Gastrocnemius medialis (tissue), 4 donors: ENCODE measurements at places on chromosomes 7 and 10.

- no peak for DNase-seq
These were observed 22.5 kb upstream of the HPS1 start for GRCh38 chr10:98469001-98469931.

- peak; percentile 60 for DNase-seq
These were observed 22.6 kb downstream of the EPDR1 start for GRCh38 chr7:37942934-37943610.

GRCh38 chr10:62264702-62265436 is 3.8 kb downstream of the RTKN2 start:
- DNase-seq = no peak

GRCh38 chr10:88499569-88500470 is 83.3 kb downstream of the RNLS start:
- no peak for DNase-seq

DNA sequence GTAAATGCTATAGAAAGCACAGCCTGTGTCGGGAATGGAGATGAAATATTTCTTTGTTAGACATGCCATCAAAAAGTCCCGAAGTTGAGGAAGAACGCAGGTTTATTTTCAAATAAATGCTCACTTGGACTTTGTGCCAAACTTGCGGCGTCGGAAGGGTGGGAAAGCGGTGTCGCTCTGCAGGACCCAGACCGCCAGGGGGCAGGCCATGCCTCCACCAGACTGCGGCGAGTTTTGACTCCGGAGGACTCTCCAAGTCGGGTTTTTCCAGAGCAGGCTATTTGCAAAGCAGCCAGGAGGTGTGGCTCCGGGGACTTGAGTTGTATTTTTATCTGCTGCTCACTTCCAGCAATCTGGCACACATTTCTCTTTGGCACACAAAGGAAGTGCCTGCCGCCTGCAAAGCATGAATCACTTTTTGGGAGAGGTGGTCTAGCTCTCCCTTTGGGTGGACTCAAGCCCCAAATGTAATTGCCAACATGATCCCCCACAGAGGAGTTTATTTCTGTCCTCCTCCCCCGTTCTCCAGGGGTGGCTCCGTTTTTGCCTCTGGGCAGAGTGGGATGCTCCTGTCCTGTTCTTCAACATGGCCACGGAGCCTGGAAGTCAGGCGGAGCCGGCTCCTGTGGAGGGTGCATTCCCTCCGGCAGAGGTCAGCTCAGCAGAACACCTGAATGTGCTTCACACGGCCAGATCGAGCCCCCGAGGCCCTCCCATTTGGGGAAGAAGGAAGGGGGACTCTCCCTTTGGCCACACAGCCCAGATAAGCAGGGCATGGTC is 82.3 kb upstream of the GPR26 start:
- peak; percentile 69 for DNase-seq

- no peak for DNase-seq
These were observed 297.4 kb upstream of the NEBL start for GRCh38 chr10:21194510-21194993.

DNA sequence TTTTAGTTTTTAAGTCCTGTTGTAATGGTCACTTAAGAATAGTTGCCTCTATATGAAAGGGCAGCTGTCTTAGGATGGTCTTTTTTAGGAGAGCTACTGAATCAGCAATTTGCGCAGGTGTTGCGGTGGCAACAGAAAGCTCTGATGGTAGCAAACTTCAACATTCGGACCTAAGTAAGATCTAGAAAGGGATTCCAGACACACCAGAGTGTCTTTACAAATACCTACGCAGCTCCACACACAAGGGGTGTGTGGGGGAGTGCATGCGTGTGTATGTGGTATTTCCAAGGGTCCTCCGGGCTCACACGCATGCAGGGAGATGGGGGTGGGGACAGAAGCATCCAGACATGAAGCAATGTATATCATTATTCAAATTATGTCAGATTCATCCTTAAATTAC is 438.6 kb upstream of the MGMT start:
- no peak for DNase-seq

GRCh38 chr10:34121125-34121753 is 693.9 kb downstream of the PARD3 start:
- DNase-seq = no peak

DNA sequence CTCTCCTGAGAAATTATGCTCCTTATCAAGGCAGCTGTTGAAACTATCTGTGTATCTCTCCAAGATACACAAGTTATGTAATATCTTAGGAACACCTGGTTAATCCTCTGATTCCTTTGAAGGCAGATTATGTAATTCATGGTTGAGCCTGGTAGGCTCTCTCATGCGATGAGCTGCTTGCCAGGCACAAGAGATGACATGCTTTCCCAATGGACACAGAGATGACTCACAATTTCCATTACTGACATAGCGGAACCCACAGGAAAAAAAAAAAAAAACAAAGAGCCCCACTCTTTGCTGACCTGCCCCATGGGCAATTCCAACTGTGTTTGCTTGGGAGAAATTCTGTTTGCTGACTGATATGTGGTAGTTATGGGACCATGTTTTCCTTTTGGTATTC is 736.4 kb upstream of the PHF14 start:
- no peak for DNase-seq

- no peak for DNase-seq
These were observed 52.5 kb downstream of the MPP7 start for GRCh38 chr10:28250358-28250757.

DNA sequence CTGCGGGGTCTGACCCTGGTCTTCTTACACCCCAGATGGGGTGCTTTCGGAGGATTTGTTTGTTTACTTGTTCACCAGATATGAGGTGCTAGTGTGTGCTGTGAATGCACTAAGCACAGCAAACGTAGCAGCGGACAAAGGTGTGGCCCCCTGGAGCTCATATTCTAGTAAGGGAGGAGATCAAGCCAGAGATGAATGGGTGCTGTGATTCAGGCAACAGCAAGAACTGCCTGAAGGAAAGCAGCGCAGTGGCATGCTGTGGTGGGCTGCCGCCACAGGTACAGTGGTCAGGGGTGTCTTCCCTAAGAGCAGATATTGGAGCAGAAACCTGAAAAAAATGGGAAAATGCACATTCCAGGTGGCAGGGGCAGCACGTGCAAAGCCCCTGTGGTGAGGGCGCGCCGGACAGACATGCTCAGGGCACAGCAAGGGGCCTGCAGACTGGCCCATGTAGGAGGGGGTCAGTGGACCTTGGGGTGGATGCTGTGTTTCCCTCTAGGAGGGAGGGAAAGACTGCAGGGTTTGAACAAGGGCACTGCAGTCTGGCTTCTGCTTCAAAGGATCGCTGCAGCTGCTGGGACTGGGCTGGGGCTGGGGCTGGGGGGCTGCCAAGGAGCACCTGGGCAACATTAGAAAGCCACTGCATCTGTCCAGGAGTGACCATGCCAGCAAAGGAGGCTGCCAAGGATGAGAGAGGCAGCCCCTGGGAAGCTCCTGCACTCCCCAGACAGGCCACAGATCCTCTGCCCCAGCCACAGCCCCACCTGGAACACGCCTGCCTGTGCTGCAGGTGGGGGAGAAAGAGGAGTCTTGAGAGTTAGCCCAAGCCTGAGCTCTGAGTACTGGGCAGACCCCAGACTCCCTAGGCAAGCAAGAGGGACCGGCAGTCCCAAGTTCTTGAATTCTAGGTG is 927 bp upstream of the DEPP1 start:
- DNase-seq = peak; percentile 61

- no peak for DNase-seq
These were observed 1.6 kb downstream of the GLUD1 start for GRCh38 chr10:87092861-87093631.

GRCh38 chr7:45720989-45721388 is 146.8 kb downstream of the ADCY1 start:
- no peak for DNase-seq

GRCh38 chr7:81367326-81367931 is 402.4 kb downstream of the HGF start:
- no peak for DNase-seq

DNA sequence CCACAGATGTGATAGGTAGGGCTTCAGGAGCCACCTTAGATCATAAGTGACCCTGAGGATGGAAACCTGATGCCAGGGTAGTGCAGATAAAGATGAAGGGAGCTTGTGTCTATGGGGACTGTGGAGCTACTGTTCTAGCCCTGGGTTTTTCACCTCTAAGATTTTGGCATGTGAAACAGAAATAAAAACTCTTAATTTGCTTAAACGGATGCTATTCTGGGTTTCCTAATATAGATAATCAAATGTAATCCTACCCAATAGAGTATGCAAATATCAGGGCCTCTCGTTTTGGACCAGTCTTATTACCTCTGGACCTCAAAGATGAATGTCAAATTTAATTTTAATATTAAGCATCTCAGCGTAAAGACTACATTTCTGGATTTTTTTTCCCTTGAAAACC is 49.3 kb downstream of the ABCB4 start:
- DNase-seq = no peak

GRCh38 chr7:44384586-44385433 is 59.4 kb upstream of the CAMK2B start:
- DNase-seq = no peak

GRCh38 chr7:137871170-137871915 is 24.6 kb upstream of the DGKI start:
- peak; percentile 87 for DNase-seq

- no peak for DNase-seq
These were observed 456.1 kb upstream of the FOXK1 start for GRCh38 chr7:4225881-4226523.

GRCh38 chr7:24781106-24781505 is 23.8 kb upstream of the GSDME start:
- no peak for DNase-seq

DNA sequence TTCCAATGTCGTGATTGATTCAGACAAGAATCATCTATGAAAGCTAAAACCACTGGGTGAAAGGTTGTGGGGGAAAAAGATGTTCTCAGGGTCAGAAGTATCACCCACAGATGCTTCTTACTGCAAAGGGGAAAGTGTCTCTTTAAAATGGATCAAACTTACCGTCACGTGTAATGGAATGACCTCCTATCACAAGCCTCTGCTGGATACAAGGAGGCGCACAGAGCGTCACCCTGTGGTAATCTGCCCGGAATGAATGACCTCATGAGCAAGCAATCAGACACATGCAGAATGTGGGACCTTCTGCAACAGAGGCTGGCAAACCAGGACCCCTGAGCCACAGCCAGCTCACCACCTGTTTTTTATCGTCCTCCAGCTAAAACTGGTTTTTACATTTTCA is 33.0 kb downstream of the WIPF3 start:
- DNase-seq = peak; percentile 38

GRCh38 chr10:74593470-74593869 is 232.9 kb upstream of the KAT6B start:
- DNase-seq = no peak

- no peak for DNase-seq
These were observed 133.2 kb downstream of the PKD1L1 start for GRCh38 chr7:47814905-47815613.

DNA sequence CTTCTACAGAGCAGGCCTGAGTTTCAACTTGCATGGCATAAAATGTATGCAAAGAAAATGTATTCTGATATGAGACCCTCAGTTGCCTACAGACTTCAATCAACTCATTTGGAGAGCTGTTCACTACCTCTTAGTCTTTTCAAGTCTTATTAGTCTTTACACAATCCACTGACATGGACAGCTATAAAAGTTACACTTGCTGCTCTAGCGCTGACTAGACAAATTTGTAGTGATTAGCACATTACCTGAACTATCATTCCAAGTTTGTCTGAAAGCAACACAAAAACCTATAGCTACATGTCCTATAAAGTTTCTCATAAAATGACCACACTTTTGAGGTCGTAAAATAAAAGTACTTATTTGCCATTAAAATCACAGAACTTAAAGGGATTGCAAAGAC is 83.9 kb downstream of the PARD3 start:
- DNase-seq = no peak

DNA sequence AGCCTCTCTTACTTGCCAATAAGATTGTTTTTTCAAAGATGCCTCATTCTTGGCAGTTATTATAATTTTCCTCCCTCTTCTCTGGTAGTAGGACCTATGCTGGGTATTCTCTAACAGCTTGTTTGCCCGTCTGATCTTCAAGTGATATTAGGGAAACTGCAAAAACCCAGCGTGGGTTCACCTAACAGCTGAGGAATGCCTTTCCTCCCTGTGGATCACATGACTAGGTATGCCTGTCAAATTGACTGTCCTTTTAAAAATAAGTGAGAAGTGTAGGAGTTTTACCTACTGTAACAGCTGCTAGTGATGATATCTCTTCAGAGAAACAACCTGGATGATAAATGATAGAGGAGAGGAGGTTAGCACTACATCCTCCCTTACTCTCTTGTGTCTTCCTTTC is 22.0 kb downstream of the HECTD2 start:
- DNase-seq = no peak

- DNase-seq = no peak
These were observed 126.5 kb downstream of the FANK1 start for GRCh38 chr10:126022841-126023240.

DNA sequence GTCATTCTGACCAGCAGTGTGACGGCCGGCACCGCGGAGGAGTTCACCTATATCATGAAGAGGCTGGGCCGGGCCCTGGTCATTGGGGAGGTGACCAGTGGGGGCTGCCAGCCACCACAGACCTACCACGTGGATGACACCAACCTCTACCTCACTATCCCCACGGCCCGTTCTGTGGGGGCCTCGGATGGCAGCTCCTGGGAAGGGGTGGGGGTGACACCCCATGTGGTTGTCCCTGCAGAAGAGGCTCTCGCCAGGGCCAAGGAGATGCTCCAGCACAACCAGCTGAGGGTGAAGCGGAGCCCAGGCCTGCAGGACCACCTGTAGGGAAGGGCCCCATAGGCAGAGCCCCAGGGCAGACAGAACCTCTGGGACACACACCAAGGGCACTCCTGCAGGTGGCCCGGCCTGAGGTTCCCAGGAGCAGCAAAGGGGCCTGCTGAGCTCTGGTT is 9.0 kb downstream of the RBP3 start:
- no peak for DNase-seq

- no peak for DNase-seq
These were observed 989 bp downstream of the ERLIN1 start for GRCh38 chr10:100184840-100185239.

GRCh38 chr10:113052076-113052830 is 102.2 kb downstream of the TCF7L2 start:
- no peak for DNase-seq

DNA sequence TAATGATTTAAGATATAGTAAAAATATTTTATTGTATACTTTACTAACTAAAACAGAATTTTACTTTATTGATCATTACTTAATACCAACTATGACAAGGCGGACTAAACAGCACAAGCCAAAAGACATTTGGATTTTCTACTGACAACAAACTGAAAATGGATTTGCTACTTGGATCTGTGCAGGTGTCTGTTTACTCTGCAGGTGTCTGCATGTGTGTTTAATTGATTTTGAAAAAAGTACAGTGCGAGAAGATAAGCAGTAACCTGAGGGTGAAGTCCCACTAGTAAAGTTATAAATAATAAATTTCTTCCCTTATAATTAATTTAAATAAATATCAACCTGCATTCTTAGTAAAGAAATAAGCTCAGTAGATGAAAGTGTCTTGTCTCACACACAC is 696.8 kb upstream of the MBL2 start:
- no peak for DNase-seq

- DNase-seq = no peak
These were observed 186.5 kb upstream of the BET1 start for GRCh38 chr7:94190599-94191061.

GRCh38 chr7:64999165-65000004 is 7.1 kb downstream of the ERV3-1 start:
- peak; percentile 10 for DNase-seq

- no peak for DNase-seq
These were observed 141.1 kb upstream of the WNT16 start for GRCh38 chr7:121187676-121188075.
